ENCODE measurements at places on chromosomes 5 and 9.

DNA sequence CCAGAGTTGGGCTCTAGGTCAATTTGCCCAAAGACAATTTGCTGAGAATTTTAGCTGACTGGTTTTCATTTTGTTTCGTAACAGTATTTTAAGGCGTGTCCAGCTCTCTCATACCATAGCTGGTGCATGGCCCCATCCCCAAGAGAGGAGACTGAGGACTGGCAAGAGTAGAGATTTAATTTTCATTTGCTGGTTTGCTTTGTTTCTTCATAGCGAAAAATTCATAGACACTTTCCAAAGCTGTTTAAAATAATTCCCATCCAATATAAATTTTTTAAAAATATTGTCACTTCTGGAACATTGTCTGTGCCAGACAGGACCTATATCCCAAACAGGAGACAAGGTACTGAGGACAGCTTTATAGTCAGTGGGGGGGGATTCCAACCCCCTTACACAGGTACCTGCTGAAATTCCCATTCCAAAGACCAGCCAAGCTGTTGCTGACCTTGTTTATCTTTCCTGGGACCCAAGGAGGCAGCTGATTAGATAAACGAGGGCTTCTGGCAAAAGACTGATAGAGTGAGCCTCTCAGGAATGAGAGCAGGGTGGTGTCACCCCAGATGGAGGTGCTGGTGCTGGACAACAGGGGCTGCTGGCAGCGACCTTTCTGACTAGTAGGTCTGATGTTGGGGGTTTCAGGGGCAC is 6.8 kb upstream of the ANGPTL2 start:
- no peak for DNase-seq

- DNase-seq, result no peak
Observed at GRCh38 chr5:139906661-139907060, 111.1 kb downstream of the PSD2 start.

GRCh38 chr9:111456529-111456928 is 27.7 kb downstream of the ECPAS start:
- no peak for DNase-seq

DNA sequence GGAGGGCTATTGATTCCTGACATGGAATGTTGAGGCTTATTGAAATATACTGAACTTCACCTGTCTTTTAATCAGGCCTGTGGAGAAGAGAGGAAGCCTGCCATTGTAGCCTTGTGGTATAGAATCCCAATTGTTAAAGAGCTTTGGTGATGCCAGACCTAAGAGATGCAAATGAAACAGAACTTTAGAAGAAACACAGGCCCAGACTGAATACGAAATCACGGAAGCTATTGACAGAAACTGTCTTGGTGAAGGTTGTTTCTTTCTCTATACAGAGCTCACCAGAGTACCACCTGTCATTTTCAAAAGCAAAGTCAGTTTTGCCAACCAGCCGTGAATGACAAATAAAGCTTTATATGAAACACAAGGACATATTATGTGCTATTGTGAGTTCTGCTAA is 660.3 kb downstream of the ISL1 start:
- no peak for DNase-seq
